MV-4-11 (cell line): ENCODE measurements at places on chromosomes 6 and 20.

DNA sequence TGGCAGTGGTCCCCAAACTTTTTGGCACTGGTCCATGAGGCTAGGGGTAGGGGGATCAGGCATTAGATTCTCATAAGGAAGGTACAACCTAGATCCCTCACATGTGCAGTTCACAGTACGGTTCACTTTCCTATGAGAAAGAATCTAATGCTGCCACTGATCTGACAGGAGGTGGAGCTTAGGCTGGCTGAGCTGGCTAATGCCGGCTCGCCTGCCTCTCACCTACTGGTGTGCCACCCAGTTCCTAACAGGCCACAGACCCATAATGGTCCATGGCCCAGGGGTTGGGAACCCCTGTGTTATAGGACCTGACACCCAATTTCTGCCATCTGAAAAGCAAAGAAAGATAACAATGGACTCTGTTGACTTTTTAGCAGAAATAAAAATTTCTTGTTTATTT lies 199.6 kb downstream of the GMPR start:
- DNase-seq: no peak

GRCh38 chr20:34892671-34893070 lies 16.3 kb downstream of the ACSS2 start:
- peak; percentile 31 for DNase-seq

DNA sequence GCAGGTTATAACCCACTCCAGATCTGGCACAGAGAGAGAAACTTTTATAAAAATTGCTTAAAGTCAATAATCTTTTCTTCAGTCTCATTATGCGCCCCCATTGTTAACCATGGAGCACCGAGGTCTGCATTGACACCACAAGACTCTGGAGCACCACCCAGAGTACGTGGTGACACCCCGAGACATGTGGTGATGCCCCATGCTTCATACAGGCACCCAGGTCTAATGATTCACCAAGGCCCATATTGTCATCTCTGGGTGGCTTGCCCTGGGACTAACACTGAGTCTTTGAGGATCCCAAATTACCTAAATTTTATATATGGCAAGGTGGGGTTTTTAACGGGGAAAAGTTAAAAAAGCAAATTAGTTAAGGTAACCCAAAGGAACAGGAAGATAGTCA lies 31.1 kb downstream of the CD109 start:
- DNase-seq: no peak

- DNase-seq: no peak
These were observed 747.8 kb downstream of the MAFB start for GRCh38 chr20:39941245-39941644.

DNA sequence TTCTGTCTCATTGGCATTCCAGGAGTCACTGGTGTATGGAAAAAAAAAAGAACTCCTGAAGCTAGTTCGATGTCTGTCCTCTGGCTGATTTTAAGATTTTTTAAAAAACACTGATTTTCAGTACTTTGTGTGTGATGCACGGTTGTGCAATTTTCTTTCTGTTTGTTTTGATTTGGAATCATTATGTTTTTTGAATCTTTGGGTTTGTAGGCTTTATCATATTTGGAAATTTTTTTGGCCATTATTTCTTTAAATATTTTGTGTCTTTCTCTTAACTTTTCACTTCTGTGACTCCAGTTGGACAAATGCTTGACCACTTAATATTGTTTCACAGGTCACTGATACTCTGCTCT lies 327.2 kb downstream of the BCKDHB start:
- DNase-seq: no peak

- no peak for DNase-seq
These were observed 180.1 kb upstream of the RNF24 start for GRCh38 chr20:4195499-4195898.

DNA sequence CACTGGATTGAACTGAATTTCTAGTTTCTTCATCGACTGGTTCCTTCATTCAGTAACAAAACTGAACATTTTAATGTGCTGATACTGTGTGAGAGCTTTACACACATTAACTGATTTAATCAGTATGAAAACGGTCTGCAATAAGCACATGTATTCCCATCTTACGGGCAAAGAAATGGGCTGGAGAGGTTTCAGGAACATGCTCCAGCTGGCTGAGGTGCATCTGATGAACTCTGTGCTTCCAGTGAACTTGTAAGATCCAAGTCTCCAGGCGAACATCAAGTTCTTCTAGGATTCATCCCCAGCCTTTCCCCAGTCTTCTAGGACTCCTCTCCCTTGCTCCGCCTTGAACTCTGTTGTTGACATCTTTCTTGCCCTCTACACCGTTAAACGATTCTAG lies 220.7 kb upstream of the AGPAT4 start:
- DNase-seq: no peak

DNA sequence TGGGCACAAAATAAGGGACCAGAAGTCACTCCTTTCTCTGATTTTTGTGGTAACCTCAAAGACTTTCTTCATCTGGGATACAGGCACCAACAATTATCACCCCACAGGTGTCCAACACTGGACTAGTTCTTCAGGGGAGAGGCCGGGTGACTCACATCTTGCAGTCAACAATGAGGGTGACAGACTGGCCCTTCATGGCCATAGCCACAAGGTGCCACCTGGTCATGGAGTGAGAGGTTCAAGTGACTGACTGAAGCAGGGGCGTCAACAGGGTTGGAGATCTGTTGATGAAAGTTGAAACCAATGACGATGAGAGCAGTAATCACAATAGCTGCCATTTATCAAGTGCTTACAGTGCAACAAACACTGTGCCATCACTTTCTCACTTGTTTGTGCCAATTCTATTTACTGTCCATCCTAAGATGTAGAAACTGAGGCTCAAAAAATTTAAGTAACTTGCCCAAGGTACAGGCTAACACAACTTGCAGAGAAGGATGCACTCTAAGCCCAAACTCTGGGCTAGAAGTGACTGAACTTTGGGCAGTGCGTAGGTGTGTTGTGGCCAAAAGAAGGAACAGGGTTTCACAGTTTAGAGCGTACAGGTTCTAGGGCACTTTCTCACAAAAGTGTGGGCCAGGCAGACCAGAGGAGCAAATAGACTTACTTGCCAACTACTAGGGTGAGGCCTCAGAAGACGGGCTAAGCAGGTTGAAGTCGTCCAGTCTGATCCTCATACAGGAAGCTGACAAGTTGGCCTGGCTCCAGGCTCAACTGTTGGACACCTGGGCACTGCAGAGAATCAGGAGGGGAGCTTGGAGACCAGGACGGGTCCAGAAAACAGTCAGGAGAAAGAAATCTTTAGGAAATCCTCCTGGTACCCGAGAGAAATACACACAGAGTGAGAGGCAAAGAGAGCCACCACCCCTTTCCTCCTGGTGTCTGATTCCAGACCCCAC lies 30.4 kb downstream of the HLA-DPB1 start:
- no peak for DNase-seq

- no peak for DNase-seq
These were observed 1067.9 kb upstream of the MAP3K7 start for GRCh38 chr6:91654793-91655192.

- no peak for DNase-seq
These were observed 14.9 kb upstream of the HLA-DRA start for GRCh38 chr6:32424589-32425300.

GRCh38 chr6:31008165-31008564 lies 2.1 kb upstream of the MUC22 start:
- no peak for DNase-seq

DNA sequence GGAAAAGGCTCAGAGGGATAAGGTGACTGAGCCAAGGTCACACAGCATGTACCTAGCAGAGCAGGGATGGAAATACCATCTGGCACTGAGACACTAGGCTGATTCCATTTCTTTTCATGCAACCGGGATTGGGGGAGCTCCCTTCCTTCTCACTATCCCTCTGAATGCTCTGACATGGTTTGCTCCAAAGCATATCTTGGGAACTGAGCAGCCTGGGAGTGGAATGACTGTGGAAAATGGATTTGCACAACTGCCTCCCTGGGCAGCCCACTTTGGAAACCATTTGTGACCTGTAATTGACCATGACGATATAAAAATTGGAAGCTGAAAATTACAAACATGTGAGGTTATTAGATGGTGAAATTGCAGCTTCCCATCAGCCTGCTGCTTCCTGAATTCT lies 309.0 kb upstream of the CHD6 start:
- DNase-seq: no peak

GRCh38 chr6:77656999-77657764 lies 4.3 kb downstream of the MEI4 start:
- DNase-seq: no peak

- DNase-seq: no peak
These were observed 40.1 kb downstream of the BFSP1 start for GRCh38 chr20:17491041-17491440.

DNA sequence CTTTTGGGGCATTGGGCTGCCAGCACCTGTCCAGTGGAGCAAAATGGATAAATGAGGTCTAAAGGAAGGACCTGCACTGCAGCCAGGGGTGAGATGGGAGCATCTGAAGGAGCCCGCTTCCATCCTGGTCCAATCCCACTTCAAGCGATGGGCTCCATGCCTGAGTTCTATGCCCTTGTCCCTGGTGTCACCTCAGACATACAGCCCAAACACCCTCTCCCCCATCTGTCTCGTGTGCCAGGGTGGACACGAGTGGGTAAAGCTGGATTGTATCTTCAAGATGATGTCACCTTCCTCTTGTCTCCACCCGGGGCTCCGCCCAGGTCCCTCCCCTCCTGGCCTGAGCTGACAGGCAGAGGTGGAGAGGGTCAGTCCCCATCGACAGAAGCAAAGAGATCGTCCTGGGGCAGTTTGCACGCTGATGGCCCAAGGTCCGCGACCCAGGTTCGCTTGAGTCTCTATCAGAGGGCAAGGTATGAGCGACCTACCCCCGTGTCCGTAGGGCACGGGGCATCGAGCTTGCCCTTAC lies 544 bp downstream of the SMIM29 start:
- peak; percentile 47 for DNase-seq

DNA sequence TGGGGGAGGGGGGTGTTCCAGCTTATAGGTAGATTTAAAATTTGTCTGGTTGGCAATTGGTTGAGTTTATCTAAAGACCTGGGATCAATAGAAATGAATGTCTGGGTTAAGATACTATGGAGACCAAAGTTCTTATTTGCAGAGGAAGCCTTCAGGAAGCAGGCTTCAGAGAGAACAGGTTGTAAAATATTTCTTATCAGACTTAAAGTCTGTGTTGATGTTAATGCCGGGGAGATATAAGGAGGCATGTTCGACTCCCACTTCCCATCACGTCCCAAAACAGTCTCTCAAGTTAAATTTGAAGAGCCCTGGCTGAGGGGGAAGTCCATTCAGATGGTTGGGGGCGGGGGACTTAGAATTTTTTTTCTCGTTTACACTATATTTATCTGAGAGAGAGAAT lies 12.3 kb upstream of the BLCAP start:
- DNase-seq: no peak

- DNase-seq: no peak
These were observed 68.9 kb downstream of the ZNF217 start for GRCh38 chr20:53524589-53525312.

- peak; percentile 88 for DNase-seq
These were observed 100.0 kb downstream of the DST start for GRCh38 chr6:56542364-56543331.
